Stimulated activated naive B cell treated with anti-CD40 and anti-IgM and Interleukin-4, amounts not matched to agents 10 μg/mL and 1 μg/mL and 100 μg/mL, for 72 hours (primary cell): ENCODE measurements at places on chromosomes 6 and 20.

- DNase-seq: no peak
Measured at GRCh38 chr6:126788861-126789365, 329.6 kb upstream of the RSPO3 start.

GRCh38 chr6:163392533-163392932 lies 22.0 kb upstream of the QKI start:
- DNase-seq: no peak

- DNase-seq: no peak
Measured at GRCh38 chr6:119110601-119111548, 32.4 kb upstream of the FAM184A start.

- DNase-seq: no peak
Measured at GRCh38 chr6:147279427-147279826, 75.2 kb downstream of the STXBP5 start.

DNA sequence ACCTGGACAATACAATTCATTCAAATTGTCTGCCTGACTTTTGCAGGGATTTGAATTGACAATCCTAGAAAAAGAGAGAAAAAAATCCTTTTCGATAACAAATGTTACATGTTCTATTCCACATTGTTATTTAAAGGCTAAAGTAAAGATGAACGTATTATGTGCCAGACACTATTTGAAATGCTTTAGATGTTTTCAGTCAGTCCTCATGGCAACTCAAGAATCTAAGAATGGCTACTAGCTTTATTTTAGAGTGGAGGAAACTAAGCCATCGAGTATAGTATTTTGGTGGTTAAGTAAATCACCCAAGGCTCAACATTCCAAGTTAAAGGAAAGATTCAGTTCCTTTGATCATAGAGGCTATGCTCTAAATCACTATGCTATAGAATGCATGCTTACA lies 558.6 kb upstream of the MAN1A1 start:
- no peak for DNase-seq

- no peak for DNase-seq
Measured at GRCh38 chr6:38528196-38528965, 111.3 kb downstream of the BTBD9 start.

- DNase-seq: no peak
Measured at GRCh38 chr20:48723308-48724264, 104.2 kb downstream of the PREX1 start.

GRCh38 chr20:38809942-38810341 lies 4.4 kb downstream of the PPP1R16B start:
- DNase-seq: no peak

- no peak for DNase-seq
Measured at GRCh38 chr6:73123632-73124329, 101.5 kb downstream of the KHDC1L start.

GRCh38 chr20:63483834-63484233 lies 11.4 kb upstream of the KCNQ2 start:
- no peak for DNase-seq

GRCh38 chr6:112321941-112322424 lies 25.1 kb upstream of the RFPL4B start:
- no peak for DNase-seq

DNA sequence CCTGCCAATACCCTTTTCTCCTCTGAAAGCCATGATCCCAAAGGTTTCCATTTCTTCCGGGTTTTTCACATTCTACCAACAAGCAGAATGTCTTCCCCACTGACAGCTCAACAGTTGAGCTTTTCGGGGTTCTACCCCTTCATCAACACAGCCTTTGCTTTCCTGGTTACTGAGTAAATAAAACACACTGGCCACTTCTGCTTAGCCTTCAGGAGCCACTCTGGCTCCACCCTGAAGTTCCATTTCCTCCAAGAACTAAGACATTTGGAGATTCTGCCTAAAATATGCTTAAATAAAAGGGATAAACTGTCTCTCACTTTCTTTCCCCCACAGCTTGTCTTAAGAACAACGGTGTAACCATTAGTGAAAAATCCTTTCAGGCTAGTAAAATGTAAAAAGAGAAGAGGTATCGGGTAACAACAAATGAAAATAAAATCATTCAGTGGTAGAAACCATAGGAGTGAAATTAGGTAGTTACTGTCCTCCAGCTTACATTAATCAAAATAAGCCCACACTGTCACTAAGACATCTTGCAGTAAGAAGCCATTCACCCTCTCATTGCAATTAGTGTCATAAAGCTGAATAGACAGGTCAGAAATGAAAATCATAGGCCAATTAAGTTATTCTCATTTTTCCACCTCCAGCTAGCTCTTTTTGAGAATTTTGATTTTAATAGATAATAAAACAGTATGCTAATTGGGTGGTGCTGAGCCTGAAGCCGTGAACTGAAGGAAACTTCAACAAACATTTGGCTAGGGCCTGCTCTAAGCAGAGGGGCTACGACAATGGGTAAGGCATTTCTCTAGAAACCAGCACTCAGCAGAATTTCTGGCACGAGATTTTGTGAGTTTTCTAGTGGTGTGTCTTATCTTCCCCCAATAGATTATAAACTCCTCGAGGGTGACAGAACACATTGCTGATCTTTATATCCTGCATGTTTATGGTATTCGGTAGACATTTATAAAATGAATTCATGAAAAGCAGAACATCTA lies 194.2 kb downstream of the KHDC1L start:
- DNase-seq: no peak
